ENCODE measurements at places on chromosomes 12 and 14.

DNA sequence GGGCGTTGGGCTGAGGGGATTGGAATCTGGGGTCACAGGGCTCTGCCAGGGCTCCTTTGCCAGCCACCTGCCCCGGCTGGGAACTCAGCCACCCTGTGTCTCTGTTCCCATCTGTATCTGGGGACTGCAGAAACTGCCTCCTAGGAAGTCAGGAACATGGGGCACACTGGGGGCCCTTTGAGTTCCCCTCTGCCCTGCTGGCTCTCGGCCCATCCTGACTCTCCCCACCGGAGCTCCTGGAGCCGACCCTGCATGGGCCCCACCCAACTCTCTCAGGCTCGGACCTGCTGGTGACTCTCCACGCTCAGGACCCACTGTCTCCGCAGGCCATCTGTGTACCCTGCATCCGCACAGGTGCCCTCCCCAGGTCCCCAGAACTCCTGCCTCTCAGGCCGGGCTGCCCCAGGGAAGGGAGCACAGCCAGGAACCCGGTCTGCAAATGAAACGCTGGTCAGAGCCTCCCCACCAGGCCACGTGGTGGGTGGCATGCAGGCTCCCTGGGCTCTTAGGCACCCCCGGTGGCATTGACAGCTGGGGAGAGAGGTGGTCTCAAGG lies 82.8 kb downstream of the KIF26A start:
- DNase-seq: no peak

GRCh38 chr12:81998761-81999378 lies 239.7 kb upstream of the PPFIA2 start:
- no peak for DNase-seq

DNA sequence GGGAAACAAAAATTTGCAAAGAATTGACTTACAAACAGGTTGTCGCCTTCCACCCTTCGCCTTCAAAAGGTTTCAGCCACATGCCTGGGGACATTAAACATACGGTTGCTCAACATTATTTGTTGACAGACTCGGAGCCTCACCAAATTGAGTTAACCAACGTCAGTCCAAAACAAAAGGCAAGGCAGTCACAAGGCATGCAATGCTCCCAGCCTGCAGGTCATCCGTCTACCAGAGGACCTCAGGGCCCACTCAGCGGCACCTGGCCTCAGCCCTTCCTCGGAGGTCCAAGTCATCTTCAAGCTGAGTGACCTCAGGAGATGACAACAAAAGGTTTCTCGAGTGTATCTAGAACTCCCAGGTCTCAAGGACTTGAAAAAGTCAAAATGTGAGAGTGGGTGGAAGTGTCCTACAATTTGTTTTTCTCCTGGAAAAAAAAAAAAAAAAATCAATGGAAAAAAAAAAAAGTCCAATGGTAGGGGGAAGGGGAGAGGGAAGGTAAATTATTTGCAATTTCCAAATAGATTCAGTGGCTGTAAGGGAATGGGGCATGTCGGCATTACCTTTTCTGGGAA lies 64.3 kb downstream of the KDM2B start:
- DNase-seq: no peak

- no peak for DNase-seq
These were observed 17.0 kb upstream of the IRF2BPL start for GRCh38 chr14:77045238-77046162.

GRCh38 chr12:87320724-87321123 lies 708.5 kb downstream of the C12orf50 start:
- no peak for DNase-seq

- no peak for DNase-seq
These were observed 193.5 kb downstream of the DIO2 start for GRCh38 chr14:80017795-80018194.

GRCh38 chr12:121577443-121578180 lies 3.2 kb downstream of the KDM2B start:
- no peak for DNase-seq

- no peak for DNase-seq
These were observed 28.8 kb downstream of the DMAC2L start for GRCh38 chr14:50340963-50341362.

DNA sequence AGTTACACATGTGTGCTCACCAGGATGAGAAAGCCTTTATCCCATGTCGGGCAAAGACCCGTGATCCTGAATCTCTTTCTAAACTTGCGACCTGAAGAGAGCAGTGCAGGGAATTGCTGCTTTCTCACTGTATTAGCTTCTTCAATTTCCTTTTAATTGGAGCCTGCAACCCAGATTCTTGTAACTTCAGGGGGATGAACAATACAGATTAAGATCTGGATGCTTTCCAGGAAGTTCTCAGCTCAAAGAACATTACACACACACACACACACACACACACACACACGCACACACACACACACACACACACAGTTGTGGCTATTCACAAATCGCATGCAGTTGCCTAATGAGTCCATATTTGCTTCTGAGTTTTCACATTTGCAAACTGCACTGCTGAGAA lies 268.3 kb downstream of the NPAS3 start:
- DNase-seq: no peak

DNA sequence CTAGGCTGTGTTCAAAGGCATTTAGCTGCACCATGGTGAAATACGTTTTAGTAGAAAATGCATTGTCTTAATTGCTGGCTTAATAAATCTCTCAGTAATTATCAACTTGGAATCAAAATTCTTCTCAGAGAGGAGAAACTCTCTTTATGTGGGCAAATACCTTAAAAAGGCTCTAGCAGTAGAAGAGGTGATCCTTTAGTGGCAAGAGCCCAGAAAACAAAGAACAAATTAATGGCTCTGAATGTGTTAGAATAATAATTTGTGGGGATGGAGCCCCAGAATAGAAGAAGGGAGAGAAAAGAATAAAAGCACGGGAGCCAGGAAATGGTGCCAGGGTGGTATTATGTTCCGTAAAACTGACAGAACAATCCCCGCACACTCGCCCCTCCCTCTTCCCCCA lies 14.8 kb downstream of the TSPAN8 start:
- no peak for DNase-seq

GRCh38 chr12:58934528-58934927 lies 14.2 kb upstream of the LRIG3 start:
- no peak for DNase-seq

DNA sequence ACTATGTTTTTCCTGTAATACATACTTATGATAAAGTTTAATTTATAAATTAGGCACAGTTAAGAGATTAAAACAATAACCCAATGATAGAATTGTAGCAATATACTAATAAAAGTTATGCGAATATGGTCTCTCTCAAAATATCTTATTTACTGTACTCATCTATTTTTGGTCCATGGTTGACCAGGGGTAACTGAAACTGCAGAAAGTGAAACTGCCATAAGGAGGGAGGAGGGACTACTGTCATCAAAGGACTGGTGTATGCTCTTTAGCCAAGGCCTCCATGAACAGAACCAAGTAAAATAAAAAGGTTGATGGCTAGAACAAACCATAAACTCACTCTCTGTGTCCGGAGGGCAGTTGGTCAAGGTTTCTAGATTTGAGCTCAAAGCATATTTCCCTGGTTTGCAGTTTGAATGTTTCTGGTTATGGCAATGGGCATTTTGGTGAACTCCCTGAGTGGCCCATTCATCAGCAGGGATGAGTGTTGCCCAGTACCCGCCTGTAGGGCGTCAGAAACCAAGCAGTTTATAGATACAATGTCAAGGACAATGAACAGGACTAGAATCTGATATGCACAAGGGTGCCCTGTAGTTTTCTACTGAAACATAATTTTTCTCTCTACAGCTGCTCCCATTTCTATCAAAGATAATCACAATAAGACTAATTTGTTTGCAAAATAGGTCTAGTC lies 19.8 kb downstream of the LEMD3 start:
- peak; percentile 39 for DNase-seq

DNA sequence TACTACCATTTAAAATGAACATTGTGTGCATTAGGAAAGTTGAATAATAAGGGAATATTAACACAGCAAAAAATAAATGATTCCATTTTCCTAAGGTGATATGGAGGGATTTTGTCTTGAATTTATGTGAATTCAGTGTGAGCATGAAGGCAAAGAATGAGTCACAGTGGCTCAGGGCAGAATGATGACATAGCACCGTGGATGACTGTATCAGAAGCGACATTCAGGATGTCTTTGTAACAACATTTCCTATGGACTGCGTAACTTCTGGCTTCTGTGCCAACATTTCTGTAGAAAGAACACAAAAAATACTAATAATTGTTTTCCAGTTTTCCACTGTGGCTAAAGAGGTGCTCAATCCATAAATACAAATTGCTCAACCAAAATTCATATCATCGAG lies 54.6 kb downstream of the TTC8 start:
- no peak for DNase-seq

- peak; percentile 66 for DNase-seq
These were observed 108.5 kb downstream of the SCARB1 start for GRCh38 chr12:124754949-124755800.

DNA sequence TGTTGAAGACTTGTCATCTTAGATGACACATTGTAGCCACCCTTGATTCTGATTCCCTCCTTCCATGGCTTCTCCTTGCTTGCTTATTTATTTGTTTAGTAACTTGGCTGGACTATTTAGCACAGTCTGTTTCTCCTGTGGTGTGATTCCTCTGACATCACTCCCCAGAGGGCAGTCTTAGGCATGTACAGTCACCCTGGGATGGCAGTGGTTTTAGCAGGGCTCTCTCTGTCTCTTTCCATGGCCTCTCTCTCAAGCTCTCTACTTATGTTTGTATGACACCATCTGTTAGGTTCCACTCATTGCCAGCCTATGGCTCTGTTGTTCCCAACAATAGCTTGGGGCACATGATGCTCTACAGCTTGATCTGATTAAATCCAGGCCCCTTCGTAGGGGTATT lies 158.3 kb downstream of the ADGRD1 start:
- no peak for DNase-seq

DNA sequence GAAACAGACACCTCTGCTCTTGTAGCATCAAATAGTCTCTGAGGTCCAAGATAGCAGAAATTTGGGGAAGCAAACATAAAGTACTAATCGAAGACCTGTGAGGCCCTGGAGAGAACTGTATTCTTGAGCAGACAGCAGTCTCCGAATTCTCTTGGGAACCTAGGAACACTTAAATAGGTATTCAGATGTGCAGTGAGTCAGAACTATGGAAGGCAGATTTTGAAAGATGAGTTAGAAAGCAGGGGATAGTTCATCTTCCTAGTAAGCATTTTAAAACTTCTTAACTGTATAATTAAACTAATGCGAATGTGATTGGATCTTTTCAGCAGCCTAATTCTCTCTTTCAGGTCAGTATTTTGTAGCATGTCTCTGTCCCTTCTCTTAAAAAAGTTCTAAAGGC lies 30.6 kb downstream of the NAA30 start:
- no peak for DNase-seq

GRCh38 chr12:111313833-111314259 lies 55.0 kb downstream of the PHETA1 start:
- DNase-seq: peak; percentile 93

GRCh38 chr12:124034297-124034696 lies 61.3 kb downstream of the ZNF664 start:
- DNase-seq: no peak

GRCh38 chr14:52356025-52356424 lies 41.9 kb downstream of the PTGER2 start:
- no peak for DNase-seq

GRCh38 chr12:76137606-76138005 lies 53.1 kb upstream of the NAP1L1 start:
- DNase-seq: no peak

- DNase-seq: peak; percentile 91
These were observed at the start of the genes CCDC59 and METTL25 for GRCh38 chr12:82358200-82359114. CCDC59 (minus strand) TSS chr12:82358387; CDS start chr12:82358376, 11 bp downstream. METTL25 (plus strand) TSS chr12:82358529; CDS start chr12:82358566, 37 bp downstream.

DNA sequence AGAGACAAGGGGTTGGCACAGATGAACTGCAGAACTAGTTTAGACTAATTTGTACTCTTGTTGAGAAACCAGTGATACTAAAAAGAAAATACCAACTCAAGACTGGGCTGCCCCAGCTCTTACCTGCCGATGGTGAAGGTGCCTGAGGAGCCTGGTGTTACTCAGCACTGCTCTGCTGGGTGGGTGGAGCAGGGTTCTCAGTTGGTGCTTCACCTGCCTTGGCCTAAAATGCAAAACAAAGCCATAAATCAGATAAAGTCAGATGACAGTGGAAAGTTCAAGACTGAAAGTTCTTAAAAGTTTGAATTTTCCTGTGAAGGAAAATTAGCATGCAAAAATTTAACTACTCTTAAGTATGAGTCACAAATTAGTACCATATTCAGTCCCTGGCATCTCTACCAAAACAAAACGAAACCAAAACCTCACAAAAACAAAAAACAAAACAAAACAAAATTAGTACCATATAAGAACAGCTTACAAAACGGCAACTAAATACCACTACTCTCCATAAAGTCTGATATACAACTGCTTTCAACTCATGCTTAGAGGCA lies 21.9 kb downstream of the YBX3 start:
- DNase-seq: no peak

DNA sequence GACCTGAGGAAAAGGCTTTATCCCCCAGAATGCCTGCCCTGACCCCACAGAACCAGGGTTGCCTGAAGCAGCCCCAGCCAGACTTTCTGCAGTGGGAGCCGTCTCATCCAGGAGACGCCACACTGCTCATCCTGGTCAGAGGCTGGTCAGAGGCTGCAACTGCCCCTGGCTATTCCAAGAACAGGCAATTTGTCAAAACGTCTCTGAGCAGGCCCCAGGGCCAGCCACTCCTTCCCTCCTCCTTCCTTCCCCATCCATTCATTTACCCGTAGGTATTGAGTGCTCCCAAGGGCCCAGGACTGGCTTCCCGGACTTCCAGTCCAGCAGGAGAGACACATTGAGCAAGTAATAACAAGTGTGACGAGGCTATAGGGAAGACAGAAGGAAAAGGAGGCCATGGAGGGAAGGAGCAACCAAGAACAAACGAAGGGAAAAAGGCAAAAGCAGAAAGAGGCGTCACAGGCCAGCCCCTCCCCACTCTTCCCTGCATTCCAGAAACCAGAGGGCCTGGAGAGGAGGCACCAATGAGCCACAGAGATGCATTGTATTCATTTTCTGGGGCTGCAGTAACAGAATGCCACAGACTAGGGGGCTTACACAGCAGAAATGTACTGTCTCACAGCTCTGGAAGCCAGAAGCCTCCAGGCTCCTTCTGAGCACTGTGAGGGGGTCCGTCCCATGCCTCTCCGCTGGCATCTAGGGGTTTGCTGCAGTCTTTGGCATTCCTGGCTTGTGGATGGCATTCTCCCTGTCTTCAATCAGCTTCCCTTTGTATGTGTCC lies 21.0 kb upstream of the CD9 start:
- DNase-seq: no peak

DNA sequence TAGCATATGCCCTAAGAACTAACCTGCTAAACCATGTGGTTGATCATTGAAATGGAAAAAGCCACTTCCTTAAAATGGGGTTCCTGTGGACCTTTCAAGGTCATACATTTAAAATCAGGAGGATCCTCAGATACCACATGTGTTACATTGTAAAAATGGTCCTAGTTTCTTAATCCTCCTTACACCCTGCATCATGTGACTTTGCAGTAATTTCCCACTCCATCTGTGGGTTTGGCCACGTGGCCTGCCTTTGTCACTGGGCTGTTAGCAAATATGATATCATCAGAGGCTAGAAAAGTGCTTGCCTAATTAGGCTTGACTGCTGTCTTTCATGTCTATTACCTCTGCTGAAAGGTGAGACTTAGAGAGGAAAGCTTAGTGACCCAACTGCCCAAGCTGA lies 70.7 kb downstream of the CMKLR1 start:
- no peak for DNase-seq

Data from GM20000 (cell line).